ENCODE measurements at places on chromosomes 7 and 10.
A peak's percentile ranks its signal among the peaks of the same experiment; 100 is the strongest.

DNA sequence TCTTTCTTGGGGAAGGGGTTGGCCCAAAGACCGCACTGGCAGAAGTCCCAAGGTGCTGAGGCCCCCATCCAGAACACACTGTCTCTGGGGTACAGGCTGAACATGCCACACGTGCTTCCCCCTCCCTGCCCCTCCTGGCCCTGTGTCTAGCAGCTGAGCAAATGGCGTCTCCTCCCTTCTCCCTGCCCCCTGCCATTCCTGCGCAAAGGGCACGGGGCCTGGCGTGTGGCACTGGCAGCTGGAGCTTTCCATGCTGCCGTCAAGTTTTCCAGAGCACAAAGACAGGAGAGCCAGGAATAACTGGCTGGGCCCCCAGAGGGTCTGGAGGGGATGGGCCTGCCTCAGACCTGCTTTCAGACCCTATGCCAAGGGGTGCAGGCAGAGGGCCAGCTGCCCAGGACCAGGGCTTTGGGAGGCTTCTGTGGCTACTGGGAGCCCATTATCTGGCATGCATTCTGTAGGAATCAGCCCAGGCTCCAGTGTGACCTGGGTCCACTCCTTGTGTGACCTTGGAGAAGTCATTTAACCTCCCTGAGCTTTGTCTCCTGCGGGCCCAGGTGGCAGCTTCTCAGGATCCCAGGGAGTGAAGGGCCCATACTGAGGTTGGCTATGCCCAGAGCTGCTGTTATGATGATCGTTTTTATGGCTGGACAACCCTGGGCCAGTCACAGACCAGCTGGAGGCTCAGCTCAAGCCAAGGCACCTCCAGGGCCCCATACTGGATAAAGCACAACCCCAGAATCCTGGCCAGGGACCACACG is 710 bp upstream of the LDB3 start:
- peak; percentile 67 for DNase-seq

DNA sequence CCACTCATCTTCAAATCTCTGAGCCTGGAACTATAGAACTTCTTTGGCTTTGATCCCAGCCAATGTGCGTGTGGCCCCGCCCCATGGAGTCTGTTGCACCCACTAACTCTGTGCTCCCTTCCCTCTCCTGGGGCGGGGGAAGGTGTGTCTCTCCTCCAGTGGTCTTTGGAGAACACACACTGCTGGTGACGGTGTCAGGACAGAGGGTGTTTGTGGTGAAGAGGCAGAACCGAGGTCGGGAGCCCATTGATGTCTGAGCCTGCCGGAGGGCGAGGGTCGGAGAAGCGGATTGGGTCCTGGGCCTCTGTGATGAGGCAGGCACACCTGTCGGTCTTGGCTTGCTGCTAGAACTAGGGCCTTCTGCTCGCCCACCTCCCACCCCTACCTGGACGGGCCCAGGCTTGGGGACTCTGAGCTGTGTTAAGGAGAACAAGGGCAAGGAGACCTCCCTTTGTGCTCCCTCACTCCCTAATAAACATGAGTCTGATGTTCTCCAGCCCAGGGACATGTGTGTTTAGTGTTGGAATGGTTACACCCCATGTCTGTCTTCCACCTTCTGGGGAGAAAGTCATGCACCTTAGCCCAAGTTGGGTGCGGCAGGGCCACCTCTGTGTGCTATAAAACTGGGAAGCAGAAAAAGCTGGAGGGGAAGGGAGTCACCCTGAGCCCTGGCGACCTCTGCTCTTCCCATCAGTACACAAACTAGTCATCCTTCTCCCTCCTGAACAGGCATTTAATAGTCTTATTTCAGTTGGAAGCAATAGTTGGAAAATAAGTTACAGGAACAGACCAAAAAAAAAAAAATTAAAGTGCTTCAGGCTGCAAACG is 4.6 kb downstream of the TRAPPC14 start:
- no peak for DNase-seq

DNA sequence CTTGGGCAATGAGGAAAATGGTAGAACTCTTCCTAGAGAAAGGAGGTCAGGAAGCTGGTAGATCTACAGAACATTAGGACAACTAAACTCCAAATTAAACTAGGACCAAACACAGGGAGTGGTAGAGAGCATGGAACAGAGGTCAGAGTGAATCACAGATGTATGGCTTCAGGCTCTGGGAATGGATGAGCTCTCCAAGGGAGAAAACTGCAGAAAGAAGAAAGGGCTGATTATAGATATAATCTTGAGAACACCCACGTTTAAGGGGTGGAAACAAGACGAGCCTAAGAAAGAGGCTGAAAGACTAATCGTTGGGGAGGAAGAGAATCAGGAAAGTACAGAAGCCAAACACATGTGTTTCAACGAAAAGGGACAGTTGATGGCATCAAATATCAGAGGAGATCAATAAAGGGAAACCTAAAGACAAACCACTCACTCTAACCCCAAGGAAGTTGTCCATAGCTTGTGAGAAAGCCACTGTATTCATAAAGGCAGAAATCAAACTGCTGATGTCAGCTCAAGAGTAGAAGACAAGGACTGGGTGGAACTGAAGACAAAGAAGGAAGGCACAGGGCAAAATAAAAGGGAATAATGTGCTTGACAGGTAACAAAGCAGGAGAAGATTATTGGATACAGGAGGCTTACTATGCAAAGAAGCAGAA is 41.4 kb downstream of the NUDCD3 start:
- no peak for DNase-seq

DNA sequence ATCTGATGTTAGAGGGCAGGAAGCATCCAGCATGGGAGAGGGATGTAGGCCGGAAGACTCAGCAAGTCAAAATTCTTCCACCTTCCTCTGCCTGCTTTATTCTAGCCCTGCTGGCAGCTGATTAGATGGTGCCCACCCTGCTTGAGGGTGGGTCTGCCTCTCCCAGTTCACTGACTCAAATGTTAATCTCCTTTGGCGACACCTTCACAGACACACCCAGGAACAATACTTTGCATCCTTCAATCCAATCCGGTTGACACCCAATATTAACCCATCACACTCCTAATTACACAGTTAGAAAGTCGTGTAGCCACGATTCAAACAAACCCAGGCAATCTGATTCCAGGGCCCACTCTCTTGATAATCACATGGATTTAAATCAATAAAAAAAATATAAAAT is 433.9 kb upstream of the LRGUK start:
- DNase-seq = no peak

DNA sequence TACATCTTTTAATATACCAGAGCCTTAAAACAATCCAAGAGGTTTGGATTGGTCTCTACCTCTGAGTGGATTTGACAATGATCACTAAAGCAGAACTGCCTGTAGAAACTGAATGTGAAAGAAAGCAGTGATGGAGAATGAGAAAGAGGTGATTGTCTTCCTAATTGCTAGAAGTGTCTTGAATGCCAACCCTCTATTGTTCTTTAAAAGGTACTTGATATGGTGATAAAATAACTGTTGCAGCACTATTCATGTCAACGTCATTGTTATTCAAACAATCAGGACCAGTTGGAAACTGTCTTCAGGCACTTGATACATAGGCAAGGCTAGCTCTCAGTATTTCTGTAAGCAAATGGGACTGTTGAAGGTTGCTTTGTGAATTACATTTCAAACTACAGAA is 47.9 kb upstream of the ITPRID1 start:
- no peak for DNase-seq

DNA sequence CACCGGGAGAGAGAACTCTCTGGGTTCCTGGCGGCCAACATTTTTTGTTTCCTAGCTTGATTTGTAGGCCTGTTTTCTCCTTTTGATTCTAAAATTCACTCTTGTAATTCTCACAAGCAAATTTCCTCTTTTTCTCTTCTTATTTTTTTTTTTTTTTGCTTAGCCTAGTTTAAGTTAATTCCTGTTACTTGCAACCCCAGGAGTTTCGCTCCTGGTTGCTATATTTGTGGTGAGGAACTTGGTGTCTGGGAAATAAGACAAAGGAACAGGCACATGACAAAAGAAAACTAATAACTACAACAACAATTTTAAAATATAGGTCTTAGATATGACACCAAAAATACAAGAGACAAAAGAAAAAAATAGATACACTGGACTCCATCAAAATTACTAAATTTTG is 6.7 kb downstream of the AOAH start:
- no peak for DNase-seq

GRCh38 chr7:93804726-93805125 is 85.8 kb downstream of the TFPI2 start:
- no peak for DNase-seq

- no peak for DNase-seq
Measured at GRCh38 chr7:92279396-92280031, 33.7 kb downstream of the ANKIB1 start.

GRCh38 chr10:18340496-18341051 is 200.3 kb downstream of the CACNB2 start:
- DNase-seq = no peak

DNA sequence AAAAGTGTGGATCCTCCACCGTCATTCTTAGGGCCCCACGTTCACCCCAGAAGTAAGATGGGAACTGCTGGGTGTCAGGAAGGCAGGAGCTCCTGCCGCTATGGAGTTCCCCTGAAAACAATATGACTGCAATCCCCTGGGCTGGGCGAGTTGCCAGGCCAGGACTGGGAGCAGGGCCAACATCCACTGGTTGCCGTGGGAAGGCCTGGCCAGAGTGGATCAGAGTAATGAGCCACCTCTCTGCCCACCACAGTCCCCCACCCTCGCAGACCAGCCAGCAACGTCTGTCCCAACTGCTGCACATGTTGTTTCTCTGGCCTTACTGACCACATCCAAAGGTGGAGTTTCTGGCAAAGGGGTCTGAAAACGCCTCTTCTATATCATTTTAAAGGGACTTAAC is 86.6 kb downstream of the STRA8 start:
- peak; percentile 82 for DNase-seq

DNA sequence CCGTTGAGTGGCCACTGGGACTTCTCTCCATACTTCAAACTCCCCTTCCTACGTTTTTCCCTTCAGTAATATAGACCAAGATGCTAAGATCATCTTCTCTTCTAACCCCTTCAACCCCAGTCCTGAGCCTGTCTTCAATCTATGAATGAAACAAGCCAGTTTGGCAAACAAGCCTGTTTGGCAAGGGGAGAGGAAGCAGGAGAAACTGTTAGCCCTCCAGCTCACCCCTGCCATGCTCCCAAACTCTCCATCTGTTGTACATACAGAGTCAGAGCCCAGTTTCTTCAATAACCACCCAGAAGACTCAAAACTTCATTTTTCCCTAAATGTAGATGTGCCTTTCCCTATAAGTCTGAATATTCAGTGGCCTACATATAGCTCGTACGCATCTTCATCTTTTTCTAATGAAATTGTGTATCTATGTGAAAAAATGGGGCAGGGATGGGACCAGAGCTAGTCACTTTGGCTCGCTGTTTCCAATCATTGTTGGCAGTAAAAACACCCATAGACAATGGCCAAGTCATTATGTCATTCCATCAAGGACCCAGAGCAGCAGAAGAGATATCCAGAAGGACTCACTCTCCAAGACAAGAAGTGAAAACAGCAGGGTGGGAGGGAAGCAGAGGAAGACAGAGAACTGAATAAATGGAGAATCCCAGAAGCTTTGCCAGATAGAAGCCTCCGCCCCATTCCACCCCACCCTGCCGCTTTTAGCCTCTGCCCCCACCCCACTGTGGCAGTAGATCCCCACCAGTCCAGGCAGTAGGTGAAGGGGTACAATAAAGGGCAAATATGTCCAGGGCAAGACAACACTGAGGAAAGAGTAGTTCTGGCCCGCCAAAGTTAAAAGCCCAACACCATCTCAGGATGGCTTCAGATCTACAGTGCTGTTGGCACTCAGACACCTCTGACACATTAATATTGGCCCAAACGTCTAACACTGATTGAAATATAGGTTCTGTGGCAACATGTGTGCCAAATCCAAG is 87.3 kb downstream of the DOCK4 start:
- no peak for DNase-seq

- DNase-seq = peak; percentile 48
Measured at GRCh38 chr7:97179454-97180104, 62.1 kb downstream of the SDHAF3 start.

- peak; percentile 69 for DNase-seq
Measured at GRCh38 chr10:49610114-49610457, at the start of gene SLC18A3. SLC18A3 (plus strand) TSS chr10:49610310; CDS start chr10:49610741, 431 bp downstream.

DNA sequence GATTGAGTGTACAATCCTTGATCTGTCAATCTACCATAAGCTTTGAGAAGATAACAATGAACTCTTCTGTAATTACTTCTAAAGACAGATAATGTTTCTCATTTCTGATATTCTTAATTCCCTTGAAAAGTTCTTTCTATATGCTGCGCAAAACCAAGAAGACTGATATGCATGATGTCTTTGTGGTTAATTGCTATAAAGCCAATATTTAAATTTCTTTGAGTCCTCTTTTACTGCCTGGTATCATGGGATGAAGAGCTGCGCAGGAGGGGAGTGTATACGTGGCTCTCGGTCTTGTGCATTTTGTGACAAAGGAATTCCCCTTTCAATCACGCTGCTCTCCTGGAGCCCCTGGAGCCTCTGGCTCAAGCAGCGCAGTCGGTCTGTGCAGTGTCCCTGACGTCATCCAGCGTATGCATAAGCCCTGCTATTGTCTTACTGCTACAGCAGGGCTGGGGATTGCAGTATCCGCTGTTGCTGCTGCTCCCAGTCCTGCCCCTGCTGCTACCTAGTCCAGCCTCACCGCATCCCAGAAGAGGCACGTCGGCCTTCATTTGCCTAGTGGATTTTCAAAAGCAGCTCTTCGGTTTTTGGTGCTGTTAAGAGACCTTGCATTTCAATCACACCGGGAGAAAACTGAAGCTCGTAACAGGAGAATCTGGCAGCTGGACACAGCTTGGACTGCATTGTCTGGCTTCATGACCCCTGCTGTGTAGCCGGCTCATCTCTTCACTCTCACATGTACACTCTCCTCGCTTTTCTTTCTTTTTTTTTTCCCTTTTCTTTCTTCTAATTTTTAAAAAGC is 66.7 kb downstream of the ST7 start:
- DNase-seq = peak; percentile 82

Measured in aorta (tissue), 5 donors.